ENCODE measurements at places on chromosomes 12 and 14. TPM values are rescaled to one million over a fixed set of nuclear protein-coding genes. Genes with fewer than 3 reads are reported as not detected.

The DPY19L2 gene
- total RNA-seq: not detected

The CELA1 gene
- total RNA-seq: not detected

GRCh38 chr12:32230613-32230993 lies 124.0 kb downstream of the BICD1 start:
- H3K36me3 ChIP-seq: no peaks in the 10 kb centered on the region
- H3K27me3 ChIP-seq: no peaks in the 10 kb centered on the region
- DNase-seq: no peak
- no peak overlapping the region for H3K4me3 ChIP-seq

GRCh38 chr12:27498149-27498548 lies 25.9 kb upstream of the PPFIBP1 start:
- H3K27me3 ChIP-seq: no peaks in the 10 kb centered on the region
- H3K4me3 ChIP-seq: no peak overlapping the region
- H3K4me1 ChIP-seq: peaks cover 6% of the 10 kb centered on the region
- no peak overlapping the region for H3K27ac ChIP-seq

The SPIC gene
- total RNA-seq: not detected

GRCh38 chr14:104332634-104333270 lies 194.4 kb downstream of the KIF26A start:
- DNase-seq: no peak
- H3K36me3 ChIP-seq: no peaks in the 10 kb centered on the region

The LAG3 gene
- 1.9 TPM for total RNA-seq
